ENCODE measurements at places on chromosomes 6 and 20.

GRCh38 chr20:63498960-63499337 is at the start of gene EEF1A2:
Gene EEF1A2 (minus strand): TSS chr20:63499083. CDS start chr20:63497763, 1,320 bp downstream.
- no peak for DNase-seq

GRCh38 chr6:169915769-169916550 is 164.5 kb downstream of the ERMARD start:
- DNase-seq: no peak

DNA sequence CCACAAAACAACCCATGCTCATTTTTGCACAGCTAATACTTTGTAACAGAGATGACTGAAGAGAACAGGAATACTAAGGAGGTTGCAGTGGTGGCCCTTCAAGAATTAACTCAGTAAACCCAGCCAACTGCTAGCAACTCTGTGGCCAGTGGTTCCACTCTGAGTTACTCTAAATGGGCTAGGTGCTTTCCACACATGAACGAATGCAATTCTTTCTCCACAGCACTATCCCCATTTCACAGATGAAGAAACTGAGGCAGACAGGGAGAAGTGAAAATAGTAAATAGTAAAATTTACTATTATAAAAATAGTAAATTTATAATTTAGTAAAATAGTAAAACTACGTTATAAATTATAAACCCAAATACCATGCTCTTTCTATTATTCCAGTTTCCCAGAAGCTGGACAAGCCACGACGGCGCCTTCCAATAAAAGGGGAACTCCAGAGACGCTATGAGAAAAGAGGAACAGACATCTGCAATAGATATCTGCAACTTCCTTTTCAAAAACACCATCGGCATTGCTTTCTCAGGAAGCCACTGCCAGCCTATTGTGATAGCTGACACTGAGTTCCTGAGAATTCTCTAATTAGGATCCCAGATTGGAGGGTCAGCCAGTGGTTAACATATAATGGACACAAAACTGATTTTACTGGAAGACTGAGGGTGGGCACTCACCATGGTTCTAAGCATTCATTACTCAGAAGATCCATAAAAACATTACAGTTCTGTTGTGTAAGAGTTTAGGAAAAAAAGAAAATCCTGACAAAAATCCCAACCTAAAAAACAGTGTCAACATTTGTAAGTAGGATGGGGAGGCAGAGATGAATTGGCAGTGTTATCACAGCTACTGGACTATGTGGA is 16.2 kb downstream of the FKBP1A start:
- DNase-seq: no peak

GRCh38 chr6:147614501-147614900 is 106.0 kb downstream of the SAMD5 start:
- DNase-seq: peak; percentile 16

DNA sequence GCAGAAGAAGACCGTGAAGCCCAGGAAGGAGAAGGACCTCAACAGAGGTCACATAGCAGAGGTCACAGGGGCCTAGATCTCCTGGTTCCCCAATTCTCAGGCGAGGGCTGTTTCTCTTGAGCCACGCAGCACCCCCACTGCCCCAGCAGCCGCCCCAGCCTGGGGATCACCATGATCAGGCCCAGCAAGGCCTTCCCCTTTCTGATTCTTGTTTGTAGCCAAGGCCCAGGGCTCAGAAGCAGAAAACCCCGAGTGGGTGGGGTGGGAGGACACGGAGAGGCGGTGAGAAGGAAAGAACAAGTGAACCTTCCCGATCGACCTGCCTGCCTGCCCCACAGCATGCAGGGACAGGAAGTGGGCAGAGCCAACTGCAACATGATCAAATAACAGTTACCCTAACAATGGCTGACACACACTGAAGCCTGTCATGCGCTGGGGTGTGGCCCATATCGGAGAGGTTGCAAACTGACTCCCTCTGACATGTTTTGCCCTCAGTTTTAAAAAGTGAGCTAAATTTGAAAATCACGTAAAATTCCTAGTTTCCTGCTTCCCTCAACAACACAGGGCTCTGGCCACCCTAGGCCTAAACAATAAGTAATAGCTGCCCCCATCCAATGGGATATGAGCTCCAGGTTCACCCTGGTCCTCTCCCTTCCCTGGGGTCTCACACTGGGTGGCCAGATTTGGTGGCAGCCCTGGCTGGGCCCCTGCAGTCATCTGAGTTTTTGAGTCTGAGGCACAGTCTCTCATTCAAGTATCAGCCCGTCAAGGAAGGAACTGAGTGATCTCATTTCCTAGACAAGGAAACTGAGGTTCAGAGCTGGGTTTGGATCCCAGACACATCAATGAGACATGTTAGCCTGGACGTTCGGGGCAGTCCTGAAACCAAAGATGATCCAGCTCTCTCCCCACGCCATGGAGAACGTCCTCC is 6.5 kb downstream of the PEDS1 start:
- DNase-seq: no peak

DNA sequence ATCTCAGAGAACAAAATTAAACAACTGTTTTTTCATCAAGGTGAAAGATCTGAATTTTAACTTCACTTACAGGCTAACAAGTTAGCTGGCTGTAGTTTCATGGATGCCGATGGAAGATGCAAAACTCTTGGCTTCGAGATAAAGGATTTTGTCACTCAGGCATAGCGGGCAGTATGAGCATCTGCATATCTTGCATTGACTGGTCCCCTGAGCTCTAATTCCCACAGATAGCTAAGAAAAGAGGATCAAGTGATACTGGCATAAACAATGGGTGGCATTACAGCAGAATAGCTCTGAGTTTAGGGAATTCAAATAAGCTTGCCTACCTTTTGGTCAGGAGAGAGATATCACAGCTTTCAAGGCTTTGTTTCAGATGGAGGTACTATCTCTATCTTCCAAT is 1.8 kb upstream of the CLVS2 start:
- no peak for DNase-seq
